ENCODE measurements at places on chromosomes 12 and 14.

- DNase-seq = no peak
These were observed 65.3 kb downstream of the NKX2-1 start for GRCh38 chr14:36454599-36455240.

- no peak for DNase-seq
These were observed 20.4 kb downstream of the ZFYVE21 start for GRCh38 chr14:103735815-103736545.

GRCh38 chr14:85060121-85060520 lies 469.8 kb upstream of the FLRT2 start:
- peak; percentile 61 for DNase-seq

DNA sequence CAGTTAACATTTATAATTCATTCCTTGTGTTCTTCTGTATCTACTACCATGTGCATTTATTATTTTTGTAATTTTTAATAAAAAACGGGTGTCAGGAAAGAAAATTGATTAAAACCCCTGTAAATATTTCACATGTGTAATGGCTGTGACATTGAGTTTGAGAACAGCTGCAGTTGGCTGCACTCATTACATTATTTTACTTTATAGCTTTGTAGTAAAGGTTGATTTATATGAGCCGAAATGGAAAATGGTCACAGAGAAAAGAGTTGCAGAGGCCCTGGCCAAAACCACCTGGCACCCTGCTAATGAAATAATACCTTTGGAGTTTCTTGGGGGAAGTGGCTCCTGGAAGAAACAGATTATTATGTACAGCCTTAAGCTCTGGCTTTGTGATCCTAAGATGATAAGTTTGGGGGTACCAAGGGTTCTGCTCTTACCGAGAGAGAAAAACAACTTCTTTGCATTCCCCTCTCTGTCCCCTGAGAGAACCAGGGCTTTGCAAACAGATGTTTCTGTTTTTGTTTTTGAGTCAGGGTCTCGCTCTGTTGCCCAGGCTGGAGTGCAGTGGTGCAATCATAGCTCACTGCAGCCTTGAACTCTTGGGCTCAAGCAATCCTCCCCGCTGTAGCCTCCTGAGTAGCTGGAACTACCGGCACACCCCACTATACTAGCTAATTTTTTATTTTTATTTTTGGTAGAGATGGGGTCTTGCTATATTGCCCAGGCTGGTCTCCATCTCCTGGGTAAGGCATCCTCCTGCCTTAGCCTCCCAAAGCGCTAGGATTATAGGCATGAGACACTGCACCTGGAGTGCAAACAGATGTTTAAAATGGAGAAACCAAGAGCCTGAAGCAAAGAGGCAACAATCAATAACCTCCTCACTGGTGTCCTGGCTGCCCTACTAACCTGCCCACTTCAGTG lies 9.7 kb upstream of the DYNLL1 start:
- DNase-seq = no peak

- DNase-seq = no peak
These were observed 5.1 kb downstream of the KLC1 start for GRCh38 chr14:103634156-103634555.

GRCh38 chr12:497501-498160 lies 37.9 kb downstream of the B4GALNT3 start:
- no peak for DNase-seq

DNA sequence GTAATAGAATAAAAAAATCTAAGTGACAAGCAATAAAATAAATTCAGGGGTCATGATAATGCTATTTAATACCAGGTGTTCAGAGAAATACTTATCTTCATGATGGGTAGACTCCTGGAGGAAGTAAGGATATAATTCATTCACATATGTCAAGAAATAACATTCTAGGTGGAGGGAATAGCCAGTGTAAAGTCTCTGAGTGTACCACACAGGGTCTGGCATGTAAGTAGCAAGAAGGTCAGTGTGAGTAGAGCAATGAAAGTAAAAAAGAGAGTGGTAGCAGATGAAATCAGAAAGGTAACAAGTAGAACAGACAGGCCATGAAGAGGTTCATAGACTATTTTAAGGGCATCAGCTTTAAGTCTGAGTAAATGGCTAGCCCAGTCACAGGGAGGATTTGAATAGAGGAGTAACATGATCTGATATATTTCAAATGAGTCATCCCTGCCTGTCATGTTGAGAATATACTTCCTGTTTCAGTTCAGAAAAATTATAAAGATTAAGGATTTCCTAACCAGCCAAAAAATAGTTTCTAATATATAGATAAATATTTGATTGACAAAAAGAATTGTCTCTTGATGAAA lies 519.9 kb downstream of the C12orf50 start:
- DNase-seq = peak; percentile 63

- DNase-seq = no peak
These were observed 225.4 kb upstream of the PDE3A start for GRCh38 chr12:20142956-20143355.

DNA sequence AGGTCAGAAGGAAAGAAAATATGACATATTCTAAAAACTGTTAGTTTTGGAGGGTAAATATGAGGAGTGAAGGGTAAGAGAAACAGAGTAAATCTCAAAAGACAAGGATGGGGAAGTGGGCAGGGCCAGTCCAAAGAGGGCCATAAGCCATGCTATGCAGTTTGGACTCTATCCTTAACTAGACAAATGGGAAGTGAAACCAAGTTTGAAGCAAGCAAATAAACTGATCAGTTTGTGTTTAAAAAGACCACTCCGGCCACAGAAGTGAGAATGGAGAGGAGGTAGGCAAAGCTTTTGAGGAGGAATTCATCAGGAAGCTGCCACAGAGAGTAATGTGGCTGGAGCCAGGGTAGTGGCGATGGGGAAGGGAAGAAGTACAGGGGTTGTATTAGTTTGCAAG lies 37.5 kb upstream of the DAAM1 start:
- no peak for DNase-seq

GRCh38 chr12:110670161-110670701 lies 18.7 kb downstream of the HVCN1 start:
- DNase-seq = no peak

- DNase-seq = peak; percentile 96
These were observed at the start of gene UBC for GRCh38 chr12:124914392-124915238. UBC (minus strand) TSS chr12:124914650; CDS start chr12:124913771, 879 bp downstream.

DNA sequence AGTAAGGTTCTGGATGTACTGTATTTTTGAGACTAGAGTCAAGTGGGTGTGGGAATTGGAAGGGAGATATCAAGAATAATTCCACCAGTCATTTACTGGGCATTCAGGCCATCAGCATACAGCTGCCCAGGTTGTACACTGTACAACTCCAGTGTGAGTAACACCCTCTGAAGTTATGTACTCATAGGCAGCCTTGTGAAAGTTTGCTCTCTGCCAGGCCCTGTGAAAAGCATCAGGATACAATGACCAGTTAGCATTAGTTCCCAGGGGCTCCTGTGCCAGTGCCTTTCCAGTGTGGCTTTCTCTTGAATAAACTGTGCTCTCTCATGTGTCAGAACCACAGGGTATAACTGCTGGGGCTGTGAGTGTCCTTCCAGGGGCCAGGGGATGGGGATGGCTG lies 89.7 kb downstream of the LGMN start:
- DNase-seq = no peak

DNA sequence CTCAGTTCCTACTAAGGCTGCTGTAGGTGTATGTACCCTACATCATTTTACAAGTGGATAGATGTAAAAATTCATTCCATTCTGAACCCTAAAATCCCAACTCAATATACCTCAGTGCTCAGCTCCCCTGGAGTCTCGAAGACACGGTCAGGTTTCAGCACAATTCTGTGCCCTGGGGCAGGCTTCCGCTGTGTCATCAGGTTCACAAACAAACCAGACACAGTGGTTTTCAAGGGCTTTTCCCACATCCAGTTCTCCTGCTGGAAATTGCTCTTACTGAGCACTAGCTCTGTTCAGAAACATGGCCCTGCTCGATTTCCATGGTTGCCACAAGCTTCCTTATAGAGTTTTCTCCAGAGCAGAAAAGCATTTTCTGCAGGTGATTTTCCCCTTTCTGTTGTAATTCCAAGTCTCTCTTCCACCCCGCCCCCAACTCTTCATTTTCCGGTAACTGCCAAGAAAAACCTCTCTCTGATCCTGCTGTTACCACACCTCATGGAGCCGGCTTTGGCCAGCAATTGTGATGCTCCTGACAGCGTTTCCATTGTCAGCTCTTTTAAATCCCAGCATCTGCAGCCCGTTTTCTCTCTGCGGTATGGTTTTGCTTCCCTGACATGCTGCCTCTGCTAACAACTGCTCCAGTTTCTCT lies 483.0 kb upstream of the CCDC196 start:
- DNase-seq = no peak

- DNase-seq = no peak
These were observed 486.5 kb downstream of the EGLN3 start for GRCh38 chr14:33464254-33464962.

DNA sequence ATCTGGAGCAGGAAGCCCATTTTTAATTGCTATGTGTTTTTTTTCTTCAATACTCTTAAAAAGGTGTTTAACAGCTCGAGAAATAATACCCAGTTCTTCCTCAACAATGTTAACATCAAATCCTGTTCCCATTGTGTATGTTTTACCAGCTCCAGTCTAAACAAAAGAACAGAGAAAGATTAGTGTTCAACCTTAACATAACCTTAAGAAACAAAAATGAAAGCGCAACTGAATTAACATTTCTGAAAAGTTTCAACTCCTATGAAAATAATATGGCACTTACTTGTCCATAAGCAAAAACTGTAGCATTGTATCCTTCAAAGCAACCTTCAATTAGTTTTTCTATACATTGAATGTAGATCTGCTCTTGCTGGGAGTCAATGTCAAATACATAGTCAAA lies 73.2 kb downstream of the KIF21A start:
- no peak for DNase-seq

DNA sequence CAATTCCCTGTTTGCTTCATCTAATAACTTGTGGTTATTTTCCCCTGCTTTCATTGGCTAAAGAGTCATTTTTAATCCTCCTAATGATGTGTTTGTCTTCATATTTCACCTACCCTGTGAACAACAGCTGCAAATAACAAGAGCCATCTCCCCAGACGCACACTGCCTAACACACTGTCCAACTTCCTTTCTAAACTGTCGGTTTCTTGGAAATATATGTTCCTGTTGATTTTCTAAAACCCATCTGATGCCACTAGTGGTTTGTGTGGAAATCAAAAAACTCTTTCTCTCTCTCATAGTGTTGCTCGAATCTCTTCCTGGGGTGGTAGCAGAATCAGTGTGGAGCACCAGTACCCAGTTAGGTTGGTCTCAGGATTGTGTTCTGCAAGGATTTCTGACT lies 226.9 kb downstream of the EPS8 start:
- no peak for DNase-seq

GRCh38 chr14:66944872-66945271 lies 244.4 kb upstream of the GARIN2 start:
- DNase-seq = peak; percentile 63

DNA sequence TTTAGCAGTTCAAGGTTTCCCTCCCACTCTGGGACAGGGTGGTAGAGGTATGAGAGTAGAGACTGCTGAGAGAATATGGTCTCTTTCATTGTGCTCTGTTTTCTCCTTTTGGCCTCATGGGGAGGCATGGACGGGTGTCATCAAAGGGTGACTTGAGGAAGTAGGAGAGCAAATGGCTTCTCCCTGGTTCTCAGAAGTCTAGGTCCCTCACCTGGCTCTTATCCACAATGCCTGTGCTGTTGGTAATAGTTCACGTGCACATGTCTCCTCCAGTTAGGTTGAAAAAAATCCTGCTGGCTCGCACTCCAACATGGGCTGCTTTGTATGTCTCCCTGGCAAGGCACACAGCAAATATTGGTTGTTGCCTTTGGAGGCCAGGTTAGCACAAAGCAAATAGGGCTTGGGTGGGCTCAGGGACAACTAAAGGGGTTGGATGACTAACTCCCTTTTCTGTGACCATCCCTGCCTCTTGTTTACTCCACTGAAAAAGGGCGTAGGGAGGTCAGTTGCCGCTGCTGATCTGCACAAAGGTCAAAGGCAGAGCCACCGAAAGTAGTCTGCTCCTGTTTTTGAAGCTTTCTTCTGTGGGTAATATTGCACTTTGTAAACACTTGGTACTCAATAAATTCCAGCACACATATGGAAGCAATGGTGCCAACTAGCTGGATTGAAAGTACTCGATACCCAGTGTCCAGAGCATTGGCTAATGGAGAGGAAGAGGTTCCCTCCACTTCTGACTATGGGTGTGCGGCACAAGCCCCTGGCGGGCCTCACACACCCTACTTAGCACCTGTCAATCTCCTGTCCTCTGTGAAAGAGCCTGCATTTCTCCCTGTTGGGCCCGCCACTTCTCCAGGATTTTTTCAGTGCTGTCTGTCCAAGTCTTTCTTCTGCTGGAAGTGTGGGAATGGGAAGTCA lies 121.8 kb downstream of the SLC38A6 start:
- DNase-seq = no peak

DNA sequence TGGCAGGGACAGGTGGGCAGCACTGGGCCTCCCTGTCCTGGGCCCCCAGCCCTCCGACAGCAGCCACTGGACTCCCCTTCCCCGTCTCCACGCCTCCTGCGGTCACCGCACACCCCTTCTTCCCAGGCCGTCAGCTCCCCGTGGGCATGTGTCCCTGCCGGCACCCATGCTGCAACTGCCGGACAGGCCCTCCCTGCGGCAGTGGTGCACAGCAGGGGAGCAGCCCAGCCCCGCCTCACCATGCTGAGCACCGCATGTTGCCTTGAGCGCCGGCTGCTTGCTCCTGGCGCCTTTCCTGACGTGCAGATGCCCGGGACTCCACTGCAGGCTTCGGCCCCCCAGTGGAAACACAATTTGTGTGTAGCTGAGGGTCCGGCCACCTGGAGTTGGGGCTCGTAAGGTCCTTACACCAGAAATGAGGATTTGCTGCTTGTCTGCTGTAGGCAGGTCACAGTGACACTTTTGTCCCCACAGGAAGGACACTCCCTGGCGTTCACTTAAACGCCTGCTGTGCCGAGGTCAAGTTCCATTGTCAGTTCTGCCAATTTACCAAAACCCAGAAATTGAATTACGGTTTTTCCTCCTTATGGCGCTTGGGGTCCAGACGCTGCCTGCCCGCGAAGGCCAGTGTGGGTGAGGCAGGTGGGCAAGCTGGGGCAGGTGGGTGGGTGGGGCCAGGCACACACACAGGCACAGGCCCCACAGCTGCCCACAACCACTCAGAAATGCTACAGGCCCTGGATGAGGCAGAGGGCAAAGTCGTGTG lies 28.2 kb upstream of the MMP17 start:
- no peak for DNase-seq

GRCh38 chr12:113650476-113650875 lies 178.8 kb upstream of the LHX5 start:
- no peak for DNase-seq

- DNase-seq = no peak
These were observed 54.4 kb upstream of the PLEKHG7 start for GRCh38 chr12:92648242-92649031.

DNA sequence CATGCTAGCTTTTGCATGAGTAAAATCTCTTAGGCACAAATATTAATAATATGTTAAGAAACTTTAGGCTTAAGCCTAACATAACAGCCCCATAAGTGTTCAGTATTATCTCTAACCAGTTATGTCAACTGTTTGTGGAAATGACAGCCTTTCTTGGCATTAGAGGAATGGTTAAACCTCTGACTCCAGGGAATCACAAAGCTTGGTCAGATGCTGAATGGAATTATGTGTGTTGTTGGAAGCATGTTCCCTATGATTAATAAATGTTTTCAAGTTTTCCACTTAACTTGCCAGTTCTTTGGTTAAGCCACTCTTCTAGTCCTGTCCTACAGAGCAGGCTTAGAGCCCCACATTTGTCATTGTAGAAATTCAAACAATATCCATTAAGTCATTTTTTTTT lies 17.0 kb downstream of the PSEN1 start:
- peak; percentile 81 for DNase-seq

GRCh38 chr14:99730876-99731546 lies 46.9 kb downstream of the CYP46A1 start:
- DNase-seq = no peak

GRCh38 chr12:48966177-48966895 lies 5.2 kb downstream of the WNT10B start:
- DNase-seq = no peak

GRCh38 chr14:39372656-39373055 lies 59.6 kb downstream of the FBXO33 start:
- DNase-seq = peak; percentile 47
